Body of pancreas (tissue), 4 donors: ENCODE measurements at places on chromosomes 12 and 14. TPM values are rescaled to one million over a fixed set of nuclear protein-coding genes. Genes with fewer than 3 reads are reported as not detected.
A peak's percentile ranks its signal among the peaks of the same experiment; 100 is the strongest.

GRCh38 chr12:91140026-91140931 is 29.0 kb upstream of the LUM start:
- DNase-seq: no peak

- DNase-seq: no peak
These were observed 115.6 kb downstream of the DIP2B start for GRCh38 chr12:50620109-50620977.

- DNase-seq: peak; percentile 44
These were observed 175.3 kb downstream of the TSPAN9 start for GRCh38 chr12:3252450-3252891.

DNA sequence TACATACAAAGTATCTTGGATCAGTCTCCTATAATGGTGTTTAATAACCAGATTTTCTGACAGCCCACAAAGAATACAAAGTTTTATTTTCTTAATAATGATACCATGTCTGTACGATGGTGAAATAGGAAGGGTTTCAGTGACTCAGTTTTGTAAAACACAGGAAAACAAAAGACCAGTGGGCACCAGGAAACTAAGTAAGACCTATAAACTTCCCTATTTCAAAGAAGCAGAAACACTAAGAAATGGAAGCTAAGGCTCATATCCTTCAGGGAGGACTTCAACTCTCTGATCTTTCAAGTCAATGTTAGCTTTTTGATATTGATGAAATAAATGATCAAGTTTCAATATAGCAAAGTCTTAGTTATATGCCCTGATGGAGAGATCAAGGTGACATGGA is 196.0 kb downstream of the DUSP6 start:
- no peak for DNase-seq

Gene GUCY2C
- total RNA-seq: not detected

DNA sequence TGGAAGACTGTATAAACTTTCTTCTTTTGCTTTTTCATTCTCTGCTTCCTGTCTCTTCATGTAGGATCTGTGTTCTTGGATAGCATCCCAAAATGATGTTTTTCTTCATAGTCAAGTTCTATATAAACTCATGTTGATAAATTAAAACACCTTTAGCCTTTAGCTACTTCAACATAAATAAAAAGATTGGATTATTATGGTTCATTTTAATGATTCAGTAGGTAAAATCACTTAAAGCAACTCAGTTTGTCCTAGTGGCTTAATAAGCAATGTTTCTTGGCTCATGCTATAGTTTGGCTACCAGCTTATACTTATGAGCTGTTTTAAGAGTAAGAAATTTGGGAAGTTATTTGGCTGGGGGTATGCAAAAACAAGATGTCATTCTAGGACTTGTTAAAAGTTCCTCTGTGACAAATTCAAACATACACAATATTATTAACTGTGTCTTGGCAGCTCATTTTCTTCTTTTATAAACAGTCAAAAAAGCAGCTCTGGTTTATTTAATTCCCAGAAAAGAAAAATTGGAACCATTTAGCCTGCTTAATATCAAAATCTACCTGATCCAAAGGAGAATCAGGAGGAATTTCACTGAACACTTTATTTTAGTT is 111.4 kb downstream of the TMTC3 start:
- DNase-seq: no peak

GRCh38 chr12:92928962-92929915 is at the start of gene EEA1:
EEA1 (minus strand) TSS chr12:92929295; CDS start chr12:92929066, 229 bp downstream.
- DNase-seq: peak; percentile 98

- DNase-seq: no peak
These were observed 52.5 kb downstream of the DUSP16 start for GRCh38 chr12:12510141-12510540.

Gene GEMIN2
- total RNA-seq: 11.4 TPM

DNA sequence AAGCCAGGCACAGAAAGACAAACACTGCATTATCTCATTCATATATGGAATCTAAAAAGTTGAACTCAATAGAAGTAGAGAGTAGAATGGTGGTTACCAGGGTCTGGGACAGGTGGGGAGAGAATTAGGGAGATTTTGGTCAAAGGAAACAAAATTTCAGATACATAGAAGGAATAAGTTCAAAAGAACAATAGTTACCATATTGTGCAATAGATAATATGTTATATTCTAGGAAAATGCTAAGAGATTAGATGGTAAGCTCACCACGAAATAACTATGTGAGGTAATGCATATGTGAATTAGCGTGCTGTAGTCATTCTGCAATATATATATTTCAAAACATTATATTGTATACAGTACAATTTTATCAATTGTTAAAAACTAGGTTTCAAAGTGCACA is 442.5 kb downstream of the KCNH5 start:
- DNase-seq: no peak

Gene MAP3K12
- 10.9 TPM for total RNA-seq

- DNase-seq: no peak
These were observed 72.8 kb downstream of the C12orf42 start for GRCh38 chr12:103422746-103423515.

Gene KCNH5
- total RNA-seq: not detected

- no peak for DNase-seq
These were observed 200.4 kb downstream of the PTPRO start for GRCh38 chr12:15522574-15523187.

Gene CLEC1B
- not detected for total RNA-seq

Gene TMPRSS12
- total RNA-seq: not detected
